ENCODE measurements at places on chromosomes 1 and 21. TPM values are rescaled to one million over a fixed set of nuclear protein-coding genes. Genes with fewer than 3 reads are reported as not detected.

DNA sequence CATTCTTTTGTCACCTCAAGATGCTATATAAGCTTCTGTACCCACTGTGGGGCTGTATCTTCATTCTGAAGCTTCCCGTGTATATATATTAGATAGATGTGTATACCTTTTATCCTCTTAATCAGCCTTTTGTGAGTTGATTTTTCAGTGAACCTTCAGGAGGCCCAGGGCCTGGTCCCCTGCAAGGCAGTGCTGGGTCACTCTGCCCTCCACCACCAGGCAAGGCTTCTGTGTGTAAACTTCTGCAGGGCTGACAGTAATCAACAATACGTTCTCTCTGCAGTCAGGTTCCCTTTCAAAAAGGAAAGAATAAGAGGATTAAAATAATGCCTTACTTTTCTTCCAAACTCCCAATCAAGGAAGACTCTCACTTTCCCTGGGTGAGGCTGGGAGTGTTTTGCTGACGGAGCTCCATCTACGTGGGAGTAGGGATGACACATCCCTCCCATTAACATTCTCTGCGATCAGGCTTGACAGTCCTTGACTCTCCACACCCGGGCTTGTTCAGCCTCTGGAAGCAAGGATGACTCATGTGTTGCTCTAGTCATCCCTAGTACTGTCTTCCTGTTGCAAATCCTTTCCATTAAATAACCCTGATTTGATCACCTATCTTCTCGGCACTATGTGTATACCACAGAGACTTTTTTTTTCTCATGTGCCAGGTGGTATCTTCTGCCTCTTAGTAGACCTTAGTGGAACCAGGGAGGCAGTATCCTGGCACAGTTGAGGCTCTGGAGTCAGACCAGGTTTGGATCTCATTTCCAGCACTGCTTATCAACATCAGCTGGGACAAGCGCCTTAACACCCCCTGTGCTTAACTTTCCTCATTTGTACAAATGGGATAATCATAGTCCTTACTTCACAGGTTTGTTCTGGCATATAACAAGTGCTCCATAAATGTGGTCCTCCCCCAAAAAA, 70.3 kb upstream of the KCNK1 start:
- no peak overlapping the region for H3K27ac ChIP-seq
- no peaks in the 10 kb centered on the region for H3K27me3 ChIP-seq
- H3K4me3 ChIP-seq: no peak overlapping the region
- H3K4me1 ChIP-seq: no peaks in the 10 kb centered on the region

DNA sequence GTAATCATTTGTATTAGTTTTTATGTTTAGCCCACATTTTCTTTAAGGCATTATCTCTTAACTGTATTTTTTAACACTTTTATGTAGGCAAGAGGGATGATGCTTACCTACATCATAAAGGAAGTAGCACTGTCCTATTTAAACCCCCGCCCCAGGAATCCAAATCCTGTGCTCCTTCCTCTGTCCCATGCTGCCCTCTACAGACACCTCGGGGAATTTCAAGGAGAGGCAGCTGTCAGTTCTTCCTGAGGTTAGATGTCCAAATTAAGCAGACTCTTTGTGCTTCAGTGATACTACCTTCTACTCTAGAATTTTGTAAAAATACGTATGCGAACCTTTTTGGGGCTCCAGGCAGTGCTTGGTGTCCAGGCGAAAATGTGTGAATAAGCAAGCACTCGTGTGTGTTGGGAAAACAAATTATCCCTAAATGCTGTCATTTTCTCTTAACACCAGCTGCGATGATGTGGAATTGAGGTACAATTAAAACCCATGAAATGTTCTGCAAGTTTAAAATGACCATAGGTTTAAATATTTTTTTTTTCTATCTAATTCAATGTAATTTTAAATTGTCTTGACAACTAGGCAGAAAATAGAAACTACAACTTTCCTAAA, 19.2 kb downstream of the CRCT1 start:
- H3K4me3 ChIP-seq: no peak overlapping the region
- H3K4me1 ChIP-seq: no peaks in the 10 kb centered on the region

- no peaks in the 10 kb centered on the region for H3K4me1 ChIP-seq
- DNase-seq: no peak
- no peaks in the 10 kb centered on the region for H3K27me3 ChIP-seq
- no peaks in the 10 kb centered on the region for H3K36me3 ChIP-seq
Measured at GRCh38 chr1:11362547-11363021, 89.6 kb downstream of the UBIAD1 start.

DNA sequence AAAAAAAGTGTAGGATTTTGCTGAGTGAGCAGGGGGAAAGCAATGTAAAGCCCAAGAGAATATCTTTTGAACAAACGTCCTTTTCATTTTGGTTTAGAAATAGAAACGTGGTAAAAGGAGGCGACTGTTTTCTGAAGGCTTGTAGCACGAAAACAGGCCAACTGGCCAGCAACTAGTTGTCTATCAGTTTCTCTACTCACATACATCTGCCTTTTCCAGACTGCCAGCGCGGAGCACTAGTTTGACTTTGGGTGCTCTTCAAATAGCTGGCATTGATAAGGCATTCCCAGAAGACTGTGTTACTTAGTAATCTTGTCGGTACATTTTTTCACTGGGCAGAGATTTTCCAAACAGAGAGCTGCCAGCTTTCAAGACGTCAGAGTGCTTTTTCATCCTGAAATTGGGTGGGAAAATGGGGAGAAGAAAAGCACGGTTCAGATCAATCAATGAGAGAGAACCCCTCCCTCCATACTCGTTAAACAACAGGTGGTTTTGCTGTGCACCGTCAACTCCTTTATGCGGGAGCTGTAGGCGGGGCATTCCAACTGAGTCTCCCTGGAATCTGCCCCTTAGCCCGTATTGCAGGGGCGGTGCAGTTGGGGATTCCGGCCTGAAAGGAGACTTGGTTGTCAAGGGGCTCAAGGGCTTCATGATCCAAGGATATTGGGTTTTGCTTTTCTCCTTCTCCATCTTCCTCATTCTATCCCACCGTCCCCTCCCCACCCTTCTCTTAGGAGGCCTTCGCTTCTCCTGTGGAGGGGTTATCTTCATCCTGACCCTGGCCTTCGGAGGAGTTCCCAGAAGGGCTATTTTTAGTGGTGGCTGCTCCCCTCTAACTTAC, 884 bp upstream of the LRRC8C start:
- no peak overlapping the region for H3K27ac ChIP-seq
- peaks cover 25% of the 10 kb centered on the region for H3K4me1 ChIP-seq
- H3K4me3 ChIP-seq: peak overlapping the region; percentile 80

- H3K36me3 ChIP-seq: no peaks in the 10 kb centered on the region
- no peaks in the 10 kb centered on the region for H3K4me1 ChIP-seq
- no peak overlapping the region for H3K4me3 ChIP-seq
- DNase-seq: no peak
Measured at GRCh38 chr1:94621395-94621794, 79.8 kb upstream of the F3 start.

GRCh38 chr1:235673981-235674380, 24.4 kb upstream of the GNG4 start:
- no peak overlapping the region for H3K4me3 ChIP-seq
- no peak for DNase-seq
- 0 out of 2 replicates have a peak, but pooled peaks cover 4% of the 10 kb centered on the region for H3K27me3 ChIP-seq
- H3K4me1 ChIP-seq: no peaks in the 10 kb centered on the region
- no peaks in the 10 kb centered on the region for H3K36me3 ChIP-seq

- no peaks in the 10 kb centered on the region for H3K27me3 ChIP-seq
- no peak overlapping the region for H3K4me3 ChIP-seq
- DNase-seq: no peak
- H3K27ac ChIP-seq: no peak overlapping the region
- no peaks in the 10 kb centered on the region for H3K36me3 ChIP-seq
Measured at GRCh38 chr1:98323388-98323787, 338.1 kb upstream of the SNX7 start.

GRCh38 chr1:59568158-59568935, 246.4 kb upstream of the HOOK1 start:
- no peaks in the 10 kb centered on the region for H3K36me3 ChIP-seq
- no peak overlapping the region for H3K27ac ChIP-seq
- H3K27me3 ChIP-seq: no peaks in the 10 kb centered on the region
- H3K4me1 ChIP-seq: no peaks in the 10 kb centered on the region

DNA sequence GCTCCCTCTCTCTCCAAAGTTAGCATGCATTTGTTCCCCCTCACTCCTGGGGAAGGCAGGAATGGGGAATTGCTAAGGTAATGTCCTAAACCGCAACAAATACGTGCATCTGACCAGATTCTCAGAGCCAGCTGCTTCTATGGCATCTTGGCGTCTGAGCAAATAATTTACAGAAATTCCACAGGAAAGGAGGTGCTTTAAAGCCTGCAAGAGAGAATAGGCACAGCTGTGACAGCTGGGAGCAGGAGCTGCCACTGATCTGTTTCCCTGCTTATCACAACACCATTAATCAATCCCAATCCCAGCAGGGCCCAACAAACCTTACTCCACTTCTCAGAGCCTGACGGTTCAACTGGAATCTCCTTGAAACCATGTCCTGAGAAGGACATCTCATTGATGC, 83.5 kb upstream of the ZNF281 start:
- H3K27ac ChIP-seq: no peak overlapping the region
- no peak for DNase-seq
- no peak overlapping the region for H3K4me3 ChIP-seq

GRCh38 chr1:192534666-192535065, 40.9 kb upstream of the RGS1 start:
- peak; percentile 19 for DNase-seq
- H3K36me3 ChIP-seq: no peaks in the 10 kb centered on the region
- H3K4me3 ChIP-seq: no peak overlapping the region

DNA sequence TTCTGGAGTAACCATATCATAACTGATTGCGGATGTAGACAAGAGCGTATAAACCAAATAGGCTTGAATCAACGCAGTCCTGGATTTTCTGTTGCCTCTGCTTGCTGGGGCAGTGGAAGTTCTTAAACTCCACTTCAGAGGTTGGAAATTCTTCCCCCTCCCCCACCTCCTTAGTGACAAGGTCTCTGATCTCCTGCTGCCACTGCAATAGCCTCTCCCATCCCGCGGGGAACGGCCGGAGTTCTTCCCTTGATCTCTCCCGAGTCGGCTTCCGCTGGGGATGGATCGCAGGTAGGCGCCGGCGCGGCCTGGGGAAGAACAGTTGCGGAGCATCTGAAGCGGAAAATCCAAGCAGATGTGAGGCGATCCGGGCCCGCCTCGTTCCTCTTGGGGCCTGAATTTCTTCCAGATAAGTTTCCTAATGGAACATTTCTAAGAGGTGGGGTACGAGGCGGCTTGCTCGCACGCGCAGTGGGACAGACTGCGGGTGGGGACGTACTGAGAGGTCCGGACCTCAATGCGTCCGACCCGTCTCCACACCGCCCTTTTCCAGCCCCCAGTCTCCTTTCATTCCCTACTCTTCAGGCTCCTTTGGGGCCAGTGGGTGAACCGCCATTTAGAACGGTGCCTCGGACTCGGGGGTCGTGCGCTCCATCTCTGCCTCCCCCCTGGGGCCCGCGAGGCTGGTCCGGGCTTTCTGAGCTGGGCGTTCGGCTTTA, 3.1 kb upstream of the SIM2 start:
- H3K4me3 ChIP-seq: no peak overlapping the region
- no peak for DNase-seq
- H3K27ac ChIP-seq: no peak overlapping the region
- H3K36me3 ChIP-seq: no peaks in the 10 kb centered on the region

DNA sequence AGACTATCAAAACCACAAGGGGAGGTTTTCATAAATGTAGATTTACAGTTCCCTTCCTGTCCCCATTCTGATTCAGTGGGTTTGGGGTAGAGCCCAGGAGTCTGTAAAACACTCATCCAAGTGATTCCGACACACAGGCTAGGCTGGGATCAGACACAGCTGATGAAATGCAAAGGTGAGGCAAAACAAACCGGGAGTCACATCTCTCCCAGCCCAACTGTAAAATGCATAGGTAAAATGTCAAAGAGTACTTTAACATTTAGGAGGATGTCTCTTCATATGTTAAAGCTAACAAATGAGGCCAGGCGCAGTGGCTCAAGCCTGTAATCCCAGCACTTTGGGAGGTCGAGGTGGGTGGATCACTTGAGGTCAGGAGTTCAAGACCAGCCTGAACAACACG, 45.0 kb downstream of the ZNF281 start:
- H3K4me1 ChIP-seq: peaks cover 95% of the 10 kb centered on the region
- DNase-seq: no peak
- H3K27ac ChIP-seq: peak overlapping the region; percentile 72
- H3K27me3 ChIP-seq: no peaks in the 10 kb centered on the region
- no peaks in the 10 kb centered on the region for H3K36me3 ChIP-seq

GRCh38 chr1:12625276-12625675, 7.3 kb upstream of the DHRS3 start:
- H3K4me1 ChIP-seq: no peaks in the 10 kb centered on the region
- H3K27me3 ChIP-seq: no peaks in the 10 kb centered on the region

DNA sequence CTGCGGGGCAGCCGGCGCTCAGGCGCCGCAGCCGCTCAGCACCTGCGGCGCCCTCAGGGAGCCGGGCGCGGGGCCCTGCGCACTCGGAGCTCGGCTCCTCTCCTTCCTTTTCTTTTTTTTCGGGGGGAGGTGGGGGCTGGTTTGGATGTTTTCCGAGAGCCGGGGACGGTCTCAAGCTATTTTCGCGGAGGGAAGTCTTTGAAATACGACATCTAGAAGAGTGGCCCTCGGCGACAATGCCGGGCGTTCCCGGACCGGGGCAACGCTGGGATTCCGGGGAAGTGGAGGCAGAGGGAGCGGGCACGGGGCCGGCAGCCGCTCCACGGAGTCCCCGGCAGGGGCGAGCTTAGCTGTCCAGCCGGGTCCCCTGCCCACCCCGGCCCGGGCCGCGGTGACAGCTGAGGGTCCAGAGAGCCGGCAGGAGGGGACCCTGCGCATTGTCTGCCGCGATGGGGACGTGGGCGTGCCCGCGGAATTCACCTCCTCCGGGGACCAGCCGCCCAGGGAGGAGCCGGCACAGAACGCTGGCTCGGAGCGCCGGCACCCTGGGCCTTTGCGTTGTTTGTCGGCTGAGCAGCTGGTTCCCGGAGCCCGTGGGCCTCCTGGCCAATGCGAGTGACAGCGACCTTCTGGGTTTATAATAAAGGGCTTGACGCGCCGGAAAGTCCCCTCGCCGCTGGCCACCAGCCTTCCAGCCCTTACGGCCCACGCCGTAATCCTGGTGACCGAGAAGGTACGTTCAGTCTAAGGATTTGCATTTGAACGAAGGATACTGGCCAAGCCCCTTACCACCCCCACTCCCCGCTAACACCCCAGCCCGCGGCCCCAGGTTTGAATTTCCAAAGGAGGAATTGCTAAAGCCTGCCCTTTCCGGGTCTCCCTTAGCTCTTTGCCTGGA, 582 bp downstream of the SLC37A1 start:
- peaks cover 32% of the 10 kb centered on the region for H3K4me1 ChIP-seq
- peak; percentile 75 for DNase-seq
- H3K27me3 ChIP-seq: no peaks in the 10 kb centered on the region

DNA sequence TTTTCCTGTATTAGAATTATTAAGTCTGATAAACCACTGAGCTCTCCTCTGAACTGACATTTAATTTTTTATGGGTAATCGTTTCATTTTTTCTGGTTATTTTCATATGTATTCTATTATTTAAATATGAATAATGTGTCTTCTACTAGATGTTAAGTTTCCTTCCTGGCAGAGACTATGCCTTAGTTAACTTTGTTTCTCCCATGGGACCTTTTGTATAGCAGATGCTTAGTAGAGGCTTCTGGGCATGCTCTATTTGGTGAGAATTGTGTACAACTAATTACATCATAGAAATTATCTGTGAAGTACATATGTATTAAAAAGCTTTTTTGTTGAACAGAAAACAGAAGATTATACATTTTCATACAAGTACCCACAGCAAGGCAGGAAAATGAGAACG, 23.4 kb downstream of the CTBS start:
- H3K36me3 ChIP-seq: no peaks in the 10 kb centered on the region
- no peak for DNase-seq
- no peaks in the 10 kb centered on the region for H3K4me1 ChIP-seq
- no peak overlapping the region for H3K27ac ChIP-seq

The ID3 gene
- 33.0 TPM for total RNA-seq

The SLC6A9 gene
- total RNA-seq: 7.9 TPM

The PROK1 gene
- not detected for total RNA-seq

The FOXO6 gene
- 0.51 TPM for total RNA-seq

Data from Karpas-422 (cell line).